ENCODE measurements at places on chromosomes 12 and 14.
A peak's percentile ranks its signal among the peaks of the same experiment; 100 is the strongest.

DNA sequence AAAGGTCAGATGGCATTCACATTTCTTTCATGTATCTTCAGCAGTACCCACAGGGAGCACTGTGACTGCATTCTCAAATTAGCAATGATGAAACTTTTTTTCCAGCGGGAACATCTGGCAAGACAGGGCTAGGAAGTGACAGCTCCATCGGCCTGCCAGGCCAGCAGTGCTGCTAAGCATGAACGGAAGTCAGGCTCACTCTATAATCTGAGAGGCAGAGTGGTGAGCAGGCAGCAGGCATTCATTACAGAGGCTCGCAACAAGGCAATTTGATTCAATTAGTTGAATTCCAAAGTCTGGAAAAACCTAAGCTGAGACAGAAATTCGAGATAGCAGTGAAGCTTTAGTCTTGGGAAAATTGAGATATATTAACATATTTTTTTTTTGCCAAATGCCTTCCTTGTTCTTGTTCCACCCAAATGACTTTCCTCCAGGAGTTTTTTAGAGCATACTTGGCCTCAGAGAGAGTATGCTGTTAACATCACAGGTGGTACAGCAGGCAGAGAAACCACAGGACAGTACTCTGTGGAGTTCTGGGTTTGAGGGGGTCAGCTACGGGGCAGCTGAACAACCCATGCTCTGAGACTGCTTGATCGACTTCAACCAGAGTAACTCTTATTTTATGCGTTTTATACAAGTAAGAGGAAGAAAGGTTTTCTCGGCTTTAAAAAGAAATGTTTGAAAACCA is 414.9 kb downstream of the APAF1 start:
- DNase-seq: no peak

GRCh38 chr14:60514378-60514740 is 5.4 kb downstream of the SIX6 start:
- DNase-seq: no peak

DNA sequence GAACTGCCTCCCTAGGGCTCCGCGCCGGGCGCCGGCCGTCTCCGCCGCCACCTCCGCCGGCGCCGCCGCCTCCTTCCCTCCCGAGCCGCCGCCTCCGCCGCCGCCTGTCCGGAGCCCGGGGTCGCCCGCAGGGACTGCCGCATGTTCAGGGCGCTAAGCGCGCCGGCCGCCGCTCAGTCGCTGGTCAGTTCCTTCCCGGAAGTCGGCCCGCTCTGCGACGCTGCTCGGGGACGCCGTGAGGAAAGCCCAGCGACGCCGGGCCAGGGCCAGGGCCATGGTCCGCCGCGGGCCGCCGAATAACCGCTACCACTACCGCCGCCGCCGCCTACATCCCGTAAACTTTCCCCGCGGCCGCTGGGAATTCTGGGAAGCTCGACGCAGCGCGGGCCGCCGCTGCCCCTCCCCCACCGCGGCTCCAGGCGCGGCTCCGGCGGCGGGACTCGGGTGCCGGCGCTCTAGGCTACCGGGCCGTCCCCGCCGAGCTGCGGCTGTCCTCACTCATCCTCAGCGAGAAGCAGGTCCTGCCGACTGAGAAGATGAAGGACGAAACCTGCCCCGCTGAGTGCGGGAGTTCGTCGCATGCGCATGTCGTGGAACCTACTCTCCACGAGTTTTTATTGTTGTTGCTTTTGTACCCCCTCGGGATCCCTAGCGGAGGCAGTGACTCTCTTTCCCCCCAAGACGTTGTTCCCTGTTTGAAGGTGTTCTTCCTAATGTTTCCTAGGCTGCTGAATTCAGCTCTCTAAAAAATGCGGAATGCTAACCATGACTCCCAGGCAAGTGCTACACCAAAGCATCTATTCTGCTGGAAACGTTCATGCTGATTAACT is at the start of gene SAV1:
Gene SAV1, minus strand, starts transcription at position 311 of the 830 bp plus-strand sequence. CDS start 339 bp downstream, outside the sequence.
- DNase-seq: peak; percentile 26

GRCh38 chr12:56571121-56571520 is 49.5 kb downstream of the RBMS2 start:
- no peak for DNase-seq

GRCh38 chr12:1643905-1644533 is 15.0 kb downstream of the WNT5B start:
- no peak for DNase-seq

GRCh38 chr12:79266343-79267144 is 402.0 kb downstream of the SYT1 start:
- no peak for DNase-seq

DNA sequence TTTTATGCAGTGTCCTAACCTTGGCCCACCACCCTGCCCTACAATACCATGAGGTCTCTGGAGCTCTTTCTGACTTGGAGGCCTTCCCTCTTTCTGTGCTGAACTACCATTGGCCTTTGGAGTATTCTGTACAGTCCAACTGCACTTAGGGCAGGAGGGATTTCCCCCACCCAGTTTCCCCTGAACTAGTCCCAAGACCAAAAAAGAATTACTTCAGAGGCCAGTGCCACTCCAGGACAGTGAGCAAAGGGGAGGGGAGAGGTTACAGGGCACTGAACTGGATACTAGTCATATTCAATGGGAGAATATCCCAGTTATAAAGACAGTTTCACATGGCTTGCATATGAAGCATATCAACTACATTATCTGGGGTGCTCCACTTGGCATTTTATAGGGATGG is 6.1 kb downstream of the SLCO1A2 start:
- no peak for DNase-seq

DNA sequence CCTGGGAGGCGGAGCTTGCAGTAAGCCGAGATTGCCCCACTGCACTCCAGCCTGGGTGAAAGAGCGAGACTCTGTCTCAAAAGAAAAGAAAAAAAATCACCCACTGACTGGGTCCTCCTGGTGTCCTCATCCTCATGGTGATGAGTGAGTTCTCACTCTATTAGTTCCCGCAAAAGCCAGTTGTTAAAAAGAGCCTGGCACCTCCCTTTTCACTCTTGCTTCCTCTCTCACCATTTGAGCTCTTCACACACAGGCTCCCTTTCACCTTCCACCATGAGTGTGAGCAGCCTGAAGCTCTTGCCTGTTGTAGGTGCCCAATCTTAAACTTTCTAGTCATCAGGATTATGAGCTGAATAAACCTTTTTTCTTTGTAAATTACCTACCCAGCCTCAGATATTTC is 176.4 kb downstream of the SLC38A4 start:
- no peak for DNase-seq

DNA sequence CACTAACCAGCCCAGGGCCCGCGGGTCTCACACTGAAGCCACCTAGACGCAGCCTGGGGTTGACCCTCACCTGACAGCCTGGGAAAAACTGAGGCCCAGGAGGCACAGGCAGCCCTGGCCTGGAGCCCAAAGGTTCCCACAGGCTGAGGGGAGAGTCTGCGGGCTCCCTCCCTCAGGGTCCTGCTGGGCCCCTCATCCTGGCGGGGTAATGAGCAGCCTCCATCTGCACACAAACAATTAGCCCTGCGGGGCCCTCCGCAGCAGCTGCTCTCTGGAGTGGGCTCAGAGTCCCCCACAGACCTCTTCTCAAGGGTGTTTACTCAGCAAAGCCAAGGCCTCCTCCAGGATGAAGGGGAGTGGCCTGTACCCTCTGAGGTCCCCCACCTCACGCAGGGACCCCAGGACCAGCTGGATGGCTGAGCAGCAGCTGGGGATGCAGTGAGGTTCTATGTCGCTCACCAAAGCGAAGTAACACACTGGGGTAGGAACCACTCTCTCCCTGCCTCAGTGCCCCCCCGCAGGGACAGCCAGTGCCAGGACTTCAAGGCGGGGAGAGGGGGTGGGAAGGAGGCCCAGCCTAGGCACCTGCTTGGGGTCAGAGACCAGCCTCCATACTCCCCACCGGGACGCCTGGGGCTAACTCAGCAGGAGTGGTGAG is 7.3 kb downstream of the AKT1 start:
- no peak for DNase-seq

DNA sequence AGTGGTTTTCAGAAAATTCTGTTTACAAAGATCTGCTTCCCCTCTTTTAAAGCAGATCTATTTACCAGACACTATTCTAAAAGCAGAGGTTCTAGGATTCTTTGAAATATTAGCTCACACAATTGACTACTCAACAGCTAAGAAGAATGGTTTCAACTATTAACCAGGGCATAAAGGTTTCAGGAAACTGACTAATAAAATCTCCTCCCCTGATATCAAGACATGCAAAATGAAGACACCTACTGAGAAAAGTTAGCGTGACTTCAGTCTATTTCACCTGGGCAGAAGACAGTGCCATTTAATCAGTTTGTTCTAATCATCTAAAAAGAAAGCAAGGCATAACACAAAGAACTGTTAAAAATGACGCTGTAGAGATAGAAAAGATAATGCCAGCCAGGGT is 22.2 kb downstream of the DAD1 start:
- no peak for DNase-seq

DNA sequence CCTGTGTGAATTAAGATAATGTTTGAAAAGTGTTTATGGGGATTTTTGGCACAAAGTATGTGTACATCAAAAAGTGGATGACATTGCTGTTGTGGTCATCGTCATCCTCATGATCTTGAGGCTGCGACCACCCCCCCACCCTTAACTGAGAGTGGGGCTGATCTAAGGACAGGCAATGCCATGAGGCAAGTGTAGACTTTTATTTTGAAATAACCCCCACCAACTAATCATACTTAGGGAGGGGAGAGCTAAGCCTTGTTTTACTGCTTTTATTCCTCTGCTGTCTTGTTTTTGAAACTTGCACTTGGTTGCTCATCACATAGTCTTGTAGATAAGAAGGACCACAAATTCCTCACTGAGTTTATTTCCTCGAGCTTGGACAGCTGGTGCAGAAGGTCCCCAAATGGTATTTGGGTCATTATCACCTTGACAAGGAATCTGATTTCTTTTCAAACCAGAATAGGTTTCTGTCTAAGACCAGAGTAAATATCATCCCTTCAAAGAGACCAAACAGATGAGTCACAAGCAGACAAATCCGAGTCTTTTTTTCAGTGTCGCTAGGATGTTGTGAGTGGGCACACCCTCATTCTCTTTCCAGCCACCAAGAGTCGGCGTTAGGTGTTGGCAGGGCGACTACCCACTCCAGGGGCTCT is 23.9 kb upstream of the SMOC1 start:
- DNase-seq: no peak

DNA sequence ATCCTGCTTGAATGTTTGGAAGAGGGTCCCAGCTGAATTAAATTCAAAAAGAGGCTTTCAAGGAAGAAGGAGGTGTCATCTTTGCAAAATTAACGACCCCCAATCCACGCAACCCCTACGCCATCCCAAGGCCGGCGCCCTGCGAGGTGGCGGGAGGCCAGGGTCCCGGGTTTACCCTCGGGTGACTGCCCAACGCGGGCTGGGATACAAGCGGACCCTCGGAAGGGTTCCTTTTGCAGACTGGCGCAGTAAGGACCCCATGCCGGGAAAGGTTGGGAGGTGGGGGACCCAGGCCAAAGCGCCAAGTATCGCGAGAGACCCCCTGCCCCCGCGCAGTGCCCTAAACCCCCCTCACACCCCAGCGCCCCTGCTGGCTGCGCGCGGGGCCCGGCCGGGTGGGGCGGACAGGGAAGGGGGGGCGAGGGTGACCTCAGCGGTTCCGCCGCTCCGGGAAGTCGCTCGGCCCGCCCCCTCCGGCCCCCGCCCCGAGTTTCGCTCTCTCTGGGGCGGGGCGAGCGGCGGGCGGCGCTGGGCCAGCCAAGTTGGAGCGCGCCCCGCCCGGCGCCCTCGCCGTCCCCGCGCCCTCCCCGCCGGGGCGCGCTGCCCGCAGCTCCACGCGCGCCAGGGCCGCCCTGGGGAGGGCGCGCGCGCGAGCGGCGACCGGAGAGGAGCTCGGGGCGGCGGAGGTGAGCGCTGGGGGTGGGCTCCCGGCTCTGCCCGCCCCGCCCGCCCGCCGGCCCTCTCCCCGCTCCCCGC is 708 bp upstream of the ZBTB42 start:
- peak; percentile 68 for DNase-seq

DNA sequence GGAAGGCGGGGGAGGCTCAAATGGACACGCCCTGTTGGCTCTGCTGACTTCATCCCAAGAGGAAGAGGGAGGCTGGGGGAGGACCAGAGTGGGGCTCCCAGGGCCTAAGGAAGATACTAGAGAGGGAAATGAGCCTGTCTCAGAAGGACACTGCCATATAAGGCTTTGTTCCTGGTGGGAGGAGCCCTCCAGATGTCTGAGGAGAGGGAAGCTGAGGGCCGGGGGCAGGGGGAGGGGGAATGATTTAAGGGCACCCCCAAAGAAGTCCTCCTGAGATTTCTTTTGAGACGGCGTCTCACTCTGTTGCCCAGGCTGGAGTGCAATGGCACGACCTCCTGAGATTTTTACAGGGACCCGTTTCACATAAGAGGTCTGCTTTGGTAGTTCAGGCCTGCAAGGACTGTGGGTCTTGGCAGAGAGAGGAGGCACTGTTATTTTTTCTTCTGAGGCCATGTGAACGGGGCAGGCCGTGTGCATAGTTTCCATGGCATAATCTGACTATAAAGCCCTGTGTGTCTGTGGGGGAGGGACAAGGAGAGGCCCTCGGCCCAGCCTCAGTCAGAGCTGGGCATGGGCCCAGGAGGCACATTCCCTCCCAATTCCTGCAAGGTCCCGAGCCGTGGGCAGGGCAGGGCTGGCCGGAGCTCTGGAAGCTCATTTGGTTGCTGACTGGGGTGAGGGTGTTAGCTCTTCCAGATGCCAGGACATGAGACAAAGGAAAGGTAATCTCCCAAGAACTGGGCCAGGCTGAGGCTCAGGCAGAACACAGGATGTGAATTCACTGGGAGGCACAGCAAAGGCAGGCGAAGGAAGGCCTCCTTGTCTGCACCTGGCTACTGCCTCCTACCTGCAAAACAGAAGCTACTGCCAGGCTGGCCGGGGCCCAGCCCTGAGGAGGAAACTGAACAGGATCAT is 22.2 kb upstream of the PLEKHG3 start:
- DNase-seq: no peak

- DNase-seq: peak; percentile 57
Observed at GRCh38 chr12:45730348-45731189, 1.1 kb downstream of the ARID2 start.

DNA sequence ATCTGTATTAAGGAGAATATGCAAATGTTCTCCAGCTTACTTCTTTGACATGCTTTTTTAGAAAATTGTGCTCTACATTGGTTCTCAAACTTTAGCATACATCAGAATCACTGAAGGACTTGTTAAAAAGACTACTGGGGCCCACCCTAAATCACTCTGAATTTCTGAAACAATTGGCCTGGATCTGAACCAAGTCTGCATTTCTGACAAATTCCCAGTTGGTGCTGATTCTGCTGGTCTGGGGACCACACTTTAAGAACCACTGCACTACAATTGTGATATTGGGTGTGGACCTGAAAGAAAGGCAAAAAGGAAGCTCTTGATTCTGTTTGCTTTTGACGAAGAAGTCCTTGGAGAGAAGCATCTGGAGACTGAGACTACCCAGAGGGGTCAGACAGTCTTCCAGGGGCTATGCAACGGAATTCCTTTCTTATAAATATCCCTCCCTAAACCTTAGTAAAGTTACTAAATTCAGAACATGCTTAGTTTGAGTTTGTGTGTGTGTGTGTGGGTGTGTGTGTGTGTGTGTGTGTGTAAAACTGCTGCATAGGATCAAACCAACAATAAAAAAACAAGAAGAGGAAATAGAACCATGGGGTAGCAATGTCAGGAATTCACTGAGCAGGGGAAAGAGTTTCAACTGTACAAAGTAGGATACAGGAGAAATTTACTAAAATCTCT is 36.8 kb downstream of the EAPP start:
- DNase-seq: no peak

GRCh38 chr12:59927032-59927431 is 331.2 kb downstream of the SLC16A7 start:
- DNase-seq: no peak
